ENCODE measurements at places on chromosomes 7 and 10.

GRCh38 chr7:108234971-108235450, 104.8 kb upstream of the LAMB4 start:
- DNase-seq, result no peak

- DNase-seq, result no peak
Measured at GRCh38 chr7:79175374-79175773, 278.1 kb downstream of the MAGI2 start.

DNA sequence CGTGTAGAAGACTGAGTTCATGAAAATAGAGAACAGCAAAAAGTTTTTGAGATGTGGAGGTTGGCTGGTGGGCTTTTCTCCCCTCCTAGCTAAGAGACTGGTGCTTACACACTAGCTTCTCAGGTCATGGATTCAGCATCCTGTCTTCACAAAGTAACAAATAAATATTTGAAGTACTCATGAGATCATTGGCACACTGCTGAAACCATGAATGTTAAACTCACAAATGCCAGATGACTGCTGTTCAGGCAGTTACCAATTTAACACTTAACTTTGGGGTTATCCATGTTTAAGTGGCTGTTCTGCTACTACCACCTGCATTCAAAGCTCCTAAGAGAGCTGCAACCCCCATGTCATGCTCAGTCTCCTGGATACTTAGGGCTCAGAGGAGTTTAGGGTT, 119.0 kb upstream of the BET1 start:
- DNase-seq, result no peak

- no peak for DNase-seq
Measured at GRCh38 chr10:120451968-120452367, 5.1 kb upstream of the PLPP4 start.

- DNase-seq, result no peak
Measured at GRCh38 chr7:156778201-156778600, 114.8 kb downstream of the LMBR1 start.

GRCh38 chr10:75407713-75408508, 6.3 kb upstream of the ZNF503 start:
- no peak for DNase-seq

GRCh38 chr7:25864511-25864910, 287.5 kb upstream of the NFE2L3 start:
- no peak for DNase-seq

DNA sequence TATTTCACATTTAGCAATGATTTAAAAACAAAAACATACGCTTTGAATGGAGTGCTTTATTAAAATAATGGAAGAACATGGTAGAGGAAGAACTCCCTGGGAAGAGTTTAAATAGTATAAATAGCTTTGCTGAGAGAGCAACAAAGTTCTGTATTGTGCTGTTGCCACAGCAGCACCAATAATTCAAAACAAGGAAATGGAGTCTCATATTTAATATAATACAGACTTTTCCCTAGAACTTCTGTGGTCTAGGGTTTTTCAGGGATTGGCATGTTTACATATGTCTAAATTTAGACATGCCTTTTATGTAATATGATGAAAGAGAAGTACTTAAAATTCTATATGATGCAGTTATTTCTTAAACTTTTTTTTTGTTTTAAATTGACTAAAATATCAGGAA, 217.2 kb upstream of the HDAC9 start:
- DNase-seq, result no peak

DNA sequence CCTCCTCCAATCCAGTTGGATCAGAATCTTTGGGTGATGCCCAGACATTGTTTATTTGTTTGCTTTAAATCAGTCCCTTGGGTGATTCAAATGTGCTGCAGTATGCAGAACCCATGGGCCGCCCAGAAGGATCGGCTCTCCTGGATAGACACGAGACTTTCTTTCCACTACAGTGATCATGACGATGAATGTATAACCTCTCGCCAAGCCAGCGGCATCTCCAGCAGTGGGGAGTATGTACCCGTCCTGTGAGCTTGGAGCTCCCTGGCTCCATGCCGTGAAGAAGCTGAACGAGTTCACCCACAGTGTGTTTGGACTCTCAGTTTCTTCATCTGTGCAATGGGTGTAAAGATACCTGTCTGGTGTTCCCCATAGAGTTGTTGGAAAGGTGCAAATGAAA, 162.3 kb downstream of the CAMK1D start:
- DNase-seq, result no peak

GRCh38 chr10:127979045-127979444, 72.1 kb downstream of the PTPRE start:
- no peak for DNase-seq

DNA sequence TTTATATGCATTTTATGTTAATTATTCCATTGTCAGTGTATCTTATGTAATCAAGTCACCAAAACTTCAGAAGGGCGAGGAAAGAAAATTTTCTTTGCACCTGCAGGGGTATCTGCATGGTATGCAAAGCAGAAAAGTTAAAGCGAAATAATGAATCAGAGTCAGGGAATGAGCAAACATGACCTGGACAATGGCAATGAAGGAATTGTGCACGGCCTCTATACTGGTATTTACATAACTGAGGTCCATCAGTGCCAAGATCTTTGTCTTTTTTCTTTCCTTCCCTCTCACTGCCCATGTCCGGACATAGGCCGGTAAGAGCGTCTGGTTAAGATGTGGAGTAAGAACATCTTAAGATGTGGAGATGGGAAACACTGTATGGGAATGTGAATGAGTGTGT, 14.4 kb upstream of the AKR1C3 start:
- DNase-seq, result no peak

GRCh38 chr10:28125701-28126100, 126.8 kb upstream of the ODAD2 start:
- DNase-seq, result no peak

DNA sequence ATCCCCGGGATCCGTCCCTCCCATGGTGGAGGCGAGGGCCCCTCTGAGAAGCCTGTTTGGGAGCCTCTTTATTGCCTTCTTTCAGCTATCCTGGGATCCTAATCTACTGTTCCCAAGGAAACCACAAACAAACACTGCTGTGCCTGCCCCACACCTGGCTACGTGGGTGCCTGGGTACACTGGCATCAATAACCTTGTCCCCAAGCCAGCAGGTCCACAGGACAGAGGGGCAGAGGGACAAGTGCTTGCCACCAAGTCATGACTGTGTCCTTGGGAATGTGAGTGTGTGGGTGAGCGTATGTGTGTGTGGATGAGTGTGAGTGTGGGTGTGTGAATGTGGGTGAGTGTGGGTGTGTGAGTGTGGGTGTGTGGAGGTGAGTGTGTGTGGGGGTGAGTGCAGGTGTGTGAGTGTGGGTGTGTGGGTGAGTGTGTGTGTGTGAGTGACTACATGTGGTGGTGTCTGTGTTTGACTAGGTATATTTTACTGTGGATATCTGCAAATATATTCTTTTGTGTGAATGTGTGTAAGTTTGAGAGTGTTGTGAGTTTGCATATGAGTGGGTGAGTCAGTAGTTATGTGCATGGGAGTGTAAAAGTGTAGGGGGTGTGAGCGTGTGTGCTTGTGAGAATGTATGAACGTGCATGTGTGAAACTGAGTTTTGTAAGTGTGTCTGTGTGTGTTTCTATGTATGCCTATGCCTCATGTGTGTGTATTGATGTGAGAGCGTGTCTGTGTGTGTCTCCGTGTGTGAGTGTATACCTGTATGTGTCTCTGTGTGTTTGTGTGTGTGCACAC, 96.1 kb downstream of the TNS3 start:
- no peak for DNase-seq

DNA sequence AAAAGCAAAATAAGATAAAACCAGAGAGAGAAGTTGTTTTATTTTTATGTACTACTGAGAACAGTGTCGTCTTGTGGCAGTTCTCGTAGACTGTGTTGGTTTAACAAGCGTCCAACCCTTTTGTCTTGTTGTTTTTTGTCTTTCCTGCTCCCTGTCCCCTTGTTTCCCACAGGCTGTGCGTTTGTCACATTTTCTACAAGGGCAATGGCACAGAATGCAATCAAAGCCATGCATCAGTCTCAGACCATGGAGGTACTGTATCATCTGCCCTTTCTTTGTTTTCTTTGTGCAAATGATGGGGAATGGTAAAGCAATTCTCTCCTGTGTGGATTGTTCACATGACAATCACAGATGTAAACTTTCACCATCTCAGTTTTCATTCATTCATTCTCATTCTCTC, 248.8 kb downstream of the CELF2 start:
- no peak for DNase-seq

DNA sequence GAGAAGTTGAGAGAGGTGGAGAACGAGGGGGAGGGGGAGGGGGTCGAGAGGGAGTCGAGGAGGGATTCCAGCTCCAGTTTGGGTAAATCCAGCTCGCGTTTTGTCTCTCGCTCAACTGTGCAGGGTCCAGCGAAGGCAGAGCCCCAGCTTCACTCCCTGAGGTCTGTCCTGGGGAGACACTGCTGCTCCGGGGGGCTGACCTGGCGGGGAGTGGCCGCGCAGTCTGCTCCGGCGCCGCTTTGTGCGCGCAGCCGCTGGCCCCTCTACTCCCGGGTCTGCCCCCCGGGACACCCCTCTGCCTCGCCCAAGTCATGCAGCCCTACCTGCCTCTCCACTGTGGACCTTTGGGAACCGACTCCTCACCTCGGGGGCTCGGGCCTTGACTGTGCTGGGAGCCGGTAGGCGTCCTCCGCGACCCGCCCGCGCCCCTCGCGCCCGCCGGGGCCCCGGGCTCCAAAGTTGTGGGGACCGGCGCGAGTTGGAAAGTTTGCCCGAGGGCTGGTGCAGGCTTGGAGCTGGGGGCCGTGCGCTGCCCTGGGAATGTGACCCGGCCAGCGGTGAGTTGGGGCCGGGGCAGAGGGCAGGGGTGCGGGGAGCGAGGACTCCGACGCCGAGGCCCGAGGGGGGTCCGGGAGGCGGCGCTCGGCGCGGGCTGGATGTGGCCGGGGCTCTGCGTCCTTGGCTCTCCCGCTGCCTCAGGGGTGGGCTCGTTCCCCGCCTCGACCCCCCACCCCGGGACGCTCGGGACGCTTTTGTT, at the start of gene TET1:
Gene TET1 (plus strand): TSS at position 152 of the 757 bp plus-strand sequence. CDS start 12,002 bp downstream, outside the sequence.
- DNase-seq, result peak; percentile 76

GRCh38 chr7:120876922-120877321, 19.0 kb upstream of the TSPAN12 start:
- DNase-seq, result no peak

- DNase-seq, result no peak
Measured at GRCh38 chr7:8064828-8065227, 96.2 kb downstream of the GLCCI1 start.

DNA sequence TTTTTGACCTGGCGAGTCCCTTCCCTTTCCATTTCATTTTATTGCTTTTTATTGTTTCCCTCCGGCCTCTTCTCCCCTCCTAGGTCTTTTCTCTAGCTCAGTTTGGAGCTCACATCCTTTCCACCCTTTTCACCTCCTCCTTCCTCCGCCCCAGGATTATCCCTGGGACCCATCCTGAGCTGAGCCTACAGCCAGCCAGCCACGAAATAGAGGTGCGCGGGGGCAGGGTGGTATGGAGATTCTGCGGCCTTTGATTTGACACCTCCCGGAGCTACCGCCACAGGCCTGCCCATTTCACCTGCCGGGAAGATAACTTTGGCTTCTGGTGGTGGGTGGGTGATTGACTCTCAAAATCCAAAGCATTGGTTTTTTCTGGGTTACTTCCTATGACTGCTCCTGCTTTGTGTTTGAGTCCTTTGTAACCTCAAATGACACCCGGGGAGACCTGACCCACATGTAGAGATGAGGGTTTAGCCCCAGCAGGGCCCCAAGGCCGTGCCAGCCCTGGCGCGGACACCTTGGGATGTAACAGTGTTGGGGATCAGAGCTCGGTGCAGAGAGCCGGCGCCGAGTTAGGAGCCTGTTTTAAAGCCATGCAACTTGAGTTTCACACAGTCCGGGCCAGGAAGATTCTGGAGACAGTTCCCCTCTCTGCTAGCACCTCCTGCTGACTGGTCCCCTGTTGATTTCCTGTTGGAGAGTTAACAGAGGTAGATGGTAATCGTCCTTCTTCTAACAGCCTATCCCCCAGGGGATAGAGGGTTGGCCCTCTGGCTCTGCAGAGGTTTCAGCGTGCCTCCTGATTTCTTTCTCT, 1.5 kb downstream of the DUSP5 start:
- peak; percentile 39 for DNase-seq

DNA sequence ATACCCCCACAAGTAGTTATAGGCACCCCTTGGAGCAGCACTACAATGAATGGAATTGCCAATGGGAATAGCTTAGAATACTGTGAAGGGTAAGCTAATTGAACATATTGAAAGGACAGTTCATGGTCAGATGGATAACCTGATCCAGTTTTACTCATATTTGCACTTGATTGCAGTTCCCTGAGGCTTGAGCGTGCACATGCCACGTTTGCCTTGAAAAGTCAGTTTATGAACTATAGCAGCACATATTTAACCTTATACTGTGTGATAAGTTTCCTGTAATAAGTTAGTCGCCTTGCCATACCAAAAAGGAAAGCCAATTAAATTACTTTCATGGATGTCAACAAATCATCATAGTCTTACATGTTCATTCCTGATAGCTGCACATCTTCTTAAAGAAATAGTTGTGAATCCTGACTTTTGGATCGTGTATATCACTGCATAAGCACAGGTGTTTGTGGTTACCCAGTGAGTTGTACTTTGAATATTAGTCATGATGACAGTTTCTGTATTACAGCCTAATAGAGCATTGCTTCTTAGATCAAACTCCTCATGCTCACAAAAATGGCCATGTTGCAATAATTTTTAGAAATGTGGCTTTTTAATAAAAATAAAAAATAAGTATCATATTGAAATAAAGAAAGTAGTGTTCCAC, 21.6 kb downstream of the DNTT start:
- no peak for DNase-seq

- DNase-seq, result peak; percentile 78
Measured at GRCh38 chr10:103733045-103733419, 122.3 kb downstream of the SH3PXD2A start.

DNA sequence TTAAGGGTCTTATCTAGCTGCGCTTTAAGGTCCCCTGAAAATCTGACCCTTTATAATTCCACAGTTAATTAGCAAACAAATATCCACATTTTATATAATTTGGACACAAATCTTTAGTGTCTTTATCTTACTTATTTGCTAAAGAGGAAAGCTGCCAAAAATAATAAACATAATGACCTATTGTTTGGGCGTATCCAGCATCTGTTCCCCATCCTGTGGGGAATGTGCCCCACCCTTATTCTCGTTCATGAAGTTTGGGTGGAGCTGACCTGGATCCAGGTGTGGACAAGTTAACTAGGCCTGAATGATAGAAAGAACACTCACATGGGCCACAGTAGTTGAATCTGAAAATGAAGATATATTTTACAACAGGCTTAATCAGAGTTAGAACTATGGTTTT, 218.3 kb downstream of the CRPPA start:
- no peak for DNase-seq

GRCh38 chr10:43282881-43283280, 16.0 kb upstream of the RASGEF1A start:
- no peak for DNase-seq

GRCh38 chr10:84545651-84546050, 217.3 kb downstream of the CCSER2 start:
- DNase-seq, result no peak

GRCh38 chr10:96038476-96039387, 4.7 kb upstream of the CCNJ start:
- DNase-seq, result no peak
